ENCODE measurements at places on chromosomes 2 and 18.

DNA sequence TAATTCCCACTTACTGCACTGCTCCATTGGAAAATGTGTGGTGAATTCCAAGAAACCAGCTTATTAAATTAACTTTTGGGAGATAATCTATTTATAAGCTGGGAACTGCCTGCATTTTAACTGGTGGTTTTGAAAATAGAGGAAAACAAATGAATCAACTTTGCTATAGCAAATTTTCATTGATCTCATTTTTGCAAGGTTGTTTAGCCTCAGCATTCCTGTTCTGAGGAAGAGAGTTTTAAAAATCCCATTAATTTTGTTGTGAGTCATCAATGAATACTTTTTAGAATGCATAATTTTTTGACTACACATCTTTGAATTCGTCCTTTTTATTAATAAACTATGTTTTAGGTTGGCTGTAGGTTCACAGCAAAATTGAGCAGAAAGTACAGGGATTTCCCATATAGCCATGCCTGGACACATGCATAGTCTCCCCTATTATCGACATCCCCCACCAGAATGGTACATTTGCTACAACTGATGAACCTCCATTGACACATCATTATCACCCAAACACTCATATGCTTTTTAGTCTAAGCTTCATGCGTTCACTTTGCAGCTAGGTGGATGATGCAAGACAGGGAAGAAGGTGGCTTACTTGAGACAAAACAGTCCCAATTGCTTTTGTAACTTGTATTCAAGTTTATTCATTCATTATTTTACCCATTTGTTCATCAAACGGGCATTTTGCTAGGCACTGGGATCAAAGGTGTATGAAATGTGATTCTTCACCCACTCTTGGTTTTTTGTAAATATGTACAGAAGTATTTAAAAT lies 106.9 kb downstream of the ZNF521 start:
- no peak for DNase-seq

GRCh38 chr2:50613161-50613560 lies 418.8 kb downstream of the NRXN1 start:
- DNase-seq: no peak

DNA sequence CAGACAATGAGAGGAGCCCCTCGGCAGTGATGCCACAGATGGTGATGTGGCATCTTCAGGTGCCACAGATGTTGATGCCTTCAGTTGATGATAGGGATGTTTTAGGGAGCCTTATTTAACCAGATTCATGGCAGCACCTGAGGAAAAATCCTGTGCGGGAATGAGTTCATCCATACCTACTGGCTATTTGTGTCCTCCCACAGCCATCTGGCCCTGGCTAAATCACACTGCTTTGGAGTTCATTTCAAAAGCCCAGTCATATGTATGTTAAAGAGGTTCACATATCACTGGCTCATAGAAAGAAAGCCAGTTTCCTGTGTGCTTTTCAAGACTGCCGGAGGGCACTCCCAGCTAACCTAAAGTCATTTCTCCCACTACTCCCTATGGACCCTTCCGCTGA lies 131.3 kb downstream of the MCFD2 start:
- no peak for DNase-seq

DNA sequence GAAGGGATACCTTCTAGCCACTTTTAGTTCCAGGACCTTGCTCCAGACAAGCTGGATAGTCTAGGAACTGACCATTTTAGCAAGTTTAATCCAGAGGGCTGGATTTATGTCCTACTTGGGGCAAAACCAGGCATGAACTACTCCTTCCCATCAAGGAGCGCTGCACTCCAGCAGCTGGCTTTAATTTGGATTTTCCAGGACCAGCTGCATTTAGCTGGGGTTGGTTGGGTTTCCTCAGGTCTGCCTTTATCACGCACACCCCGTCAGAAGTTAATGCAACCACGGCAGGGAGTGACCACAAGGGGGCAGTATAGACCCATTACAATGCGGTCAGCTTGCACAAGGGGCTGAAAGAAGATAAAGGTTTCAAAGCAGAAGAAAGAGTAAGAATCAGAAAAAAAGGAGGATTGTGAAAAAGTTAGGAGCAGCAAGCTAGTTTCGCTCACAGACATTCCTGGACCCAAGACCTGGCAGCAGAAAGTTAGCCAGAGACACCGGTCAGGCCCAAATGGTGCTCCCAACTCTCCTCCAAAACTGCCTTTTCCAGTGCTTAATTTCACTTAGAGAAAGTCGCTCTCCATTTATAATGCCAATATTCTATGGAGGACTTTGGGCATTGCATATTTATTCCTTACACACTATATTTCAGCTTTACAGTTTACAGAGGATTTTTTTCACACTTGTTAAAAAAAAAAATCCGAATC lies 40.1 kb downstream of the SLC4A1AP start:
- peak; percentile 90 for DNase-seq

DNA sequence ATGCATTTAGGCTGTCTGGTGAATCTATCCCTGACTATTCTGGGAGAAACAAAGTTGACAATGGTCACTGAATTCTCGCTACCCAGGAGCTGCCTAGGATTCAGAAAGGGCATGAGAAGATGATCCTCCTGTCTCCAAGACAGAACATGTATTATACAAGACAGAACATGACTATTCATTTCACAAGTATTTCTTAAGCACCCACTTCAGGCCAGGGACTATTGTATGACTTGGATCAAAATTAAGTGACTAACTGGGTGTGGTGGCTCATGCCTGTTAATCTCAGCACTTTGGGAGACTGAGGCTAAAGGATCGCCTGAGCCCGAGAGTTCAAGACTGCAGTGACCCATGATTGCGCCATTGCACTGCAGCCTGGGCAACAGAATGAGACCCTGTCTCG lies 235.8 kb upstream of the RAB12 start:
- DNase-seq: no peak

- no peak for DNase-seq
These were observed 50.6 kb downstream of the TTC21B start for GRCh38 chr2:165902934-165903333.

GRCh38 chr2:200693836-200694470 lies 108.1 kb downstream of the AOX1 start:
- no peak for DNase-seq

DNA sequence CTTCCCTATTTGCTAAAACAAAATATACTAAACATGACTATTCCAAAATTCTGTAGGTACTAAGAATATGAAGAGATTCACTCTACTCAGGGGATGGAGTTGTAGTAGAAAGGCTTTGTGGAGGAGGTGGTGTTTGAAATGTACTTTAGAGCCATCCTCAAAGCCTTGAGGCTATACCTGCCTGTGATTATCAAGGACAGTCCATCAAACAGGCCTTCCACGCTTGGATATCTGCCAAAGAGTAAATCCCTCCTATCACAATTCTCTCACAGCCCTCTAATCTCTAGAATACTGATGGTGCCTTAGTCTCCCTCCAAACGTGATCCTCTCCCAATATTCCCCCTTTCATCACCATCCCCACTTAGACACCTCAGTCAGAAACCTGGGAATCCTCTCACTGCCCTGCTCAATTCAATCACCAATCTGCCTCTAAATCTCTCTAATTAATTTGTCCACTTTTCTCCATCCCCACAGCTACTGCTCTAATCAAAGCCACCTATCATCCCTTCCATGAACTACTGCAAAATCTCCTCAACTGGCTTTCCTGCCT lies 13.1 kb downstream of the SOS1 start:
- DNase-seq: no peak

DNA sequence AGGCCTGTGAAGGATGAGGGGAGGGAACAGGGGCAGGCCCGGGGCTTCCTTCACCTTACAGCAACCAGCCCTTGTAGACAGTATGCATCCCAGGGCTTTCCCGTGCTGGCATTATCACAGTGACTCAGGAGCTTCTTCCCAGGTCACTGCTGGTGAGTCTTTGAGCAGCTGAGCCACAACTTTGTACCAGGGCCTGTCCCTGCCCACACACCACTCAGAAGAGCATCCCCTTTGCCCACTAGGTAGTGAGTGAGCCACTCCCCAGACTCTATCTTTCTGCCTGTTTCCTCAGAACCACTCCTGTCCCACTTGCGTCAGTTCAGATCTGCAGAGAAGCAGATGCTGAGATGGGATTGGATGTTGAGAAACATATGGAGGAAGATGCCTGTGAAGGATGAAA lies 69.6 kb upstream of the ALPP start:
- no peak for DNase-seq

DNA sequence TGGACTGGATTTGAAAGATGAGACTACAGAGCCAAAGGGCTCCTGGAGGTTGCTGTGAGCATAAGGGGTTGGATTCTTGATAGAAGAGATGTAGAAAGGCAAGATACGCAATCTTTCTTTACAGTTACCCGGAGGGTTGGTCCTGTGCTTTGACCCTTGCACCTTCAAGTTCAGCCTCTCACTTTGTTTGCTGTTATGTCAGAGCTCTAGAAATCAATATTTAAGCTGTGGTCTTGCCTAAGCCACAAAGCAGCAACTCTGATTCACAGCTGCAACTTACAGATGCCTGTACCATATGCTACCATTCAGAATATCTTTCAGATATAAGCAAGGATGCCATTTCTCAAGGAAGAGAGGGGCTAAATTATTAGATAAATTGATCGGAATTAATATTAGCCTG lies 943.1 kb upstream of the LRRTM1 start:
- no peak for DNase-seq

- DNase-seq: no peak
These were observed 148.5 kb upstream of the SATB2 start for GRCh38 chr2:199606193-199606780.

DNA sequence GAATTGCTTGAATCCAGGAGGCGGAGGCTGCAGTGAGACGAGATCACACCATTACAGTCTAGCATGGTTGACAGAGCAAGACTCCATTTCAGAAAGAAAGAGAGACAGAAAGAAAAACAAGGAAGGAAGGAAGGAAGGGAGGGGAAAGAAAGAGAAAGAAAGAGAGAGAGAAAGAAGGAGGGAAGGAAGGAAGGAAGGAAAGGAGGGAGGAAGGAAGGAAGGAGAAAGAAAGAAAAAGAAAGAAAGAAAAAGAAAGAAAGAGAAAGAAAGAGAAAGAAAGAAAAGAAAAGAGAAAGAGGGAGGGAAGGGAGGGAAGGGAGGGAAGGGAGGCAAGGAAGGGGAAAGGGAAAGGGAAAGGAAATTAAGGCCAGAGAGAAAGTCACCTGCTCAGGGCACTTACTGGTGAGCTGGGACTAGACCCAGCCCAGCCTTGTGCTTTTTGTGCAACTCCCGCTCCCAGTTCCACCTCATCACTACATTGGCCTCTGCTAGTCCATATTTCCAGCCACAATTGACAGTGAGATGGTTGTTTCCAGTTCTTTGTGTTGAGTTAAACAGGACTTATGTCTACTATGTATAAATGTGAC lies 35.7 kb downstream of the MOGAT1 start:
- DNase-seq: no peak

DNA sequence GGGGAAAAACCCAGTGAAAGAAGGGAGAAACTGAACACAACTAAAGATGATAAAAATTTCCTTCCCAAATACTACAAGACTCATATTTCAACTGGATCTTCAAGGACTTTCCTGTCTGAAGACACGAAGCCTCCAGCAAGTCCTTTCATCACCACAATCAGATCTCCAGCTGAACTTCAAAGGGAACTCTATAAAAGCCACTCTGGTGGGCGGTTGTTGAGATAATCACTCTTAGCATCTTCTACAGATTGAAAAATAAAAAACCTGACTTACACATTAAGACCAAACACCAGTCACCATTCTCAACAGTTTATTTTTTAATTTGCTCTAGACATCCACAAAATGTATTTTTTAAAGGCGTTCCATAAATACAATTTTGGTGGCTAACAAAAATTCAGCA lies 4.4 kb downstream of the REV1 start:
- DNase-seq: no peak

- no peak for DNase-seq
These were observed 1096.8 kb upstream of the ACVR2A start for GRCh38 chr2:146748046-146748445.

GRCh38 chr2:168086851-168087250 lies 160.5 kb downstream of the STK39 start:
- no peak for DNase-seq

DNA sequence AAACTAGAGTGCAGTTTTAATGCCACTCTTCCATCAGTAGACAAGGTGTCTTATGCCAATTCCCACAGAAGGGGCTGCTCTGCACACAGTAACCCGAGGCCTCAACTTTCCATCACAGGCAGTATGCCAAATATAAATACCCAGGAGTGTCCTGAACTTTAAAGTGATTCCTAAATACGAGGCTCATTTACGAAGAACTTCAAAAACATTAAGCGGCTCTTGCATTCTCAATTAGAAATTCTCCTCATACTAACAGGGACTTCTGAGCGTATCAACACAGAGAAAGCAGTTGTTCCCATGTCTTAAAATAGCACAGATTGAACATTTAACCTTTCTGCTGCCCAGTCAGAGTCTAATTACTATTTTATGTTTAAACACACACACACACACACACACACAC lies 638.6 kb downstream of the ERBB4 start:
- DNase-seq: no peak

GRCh38 chr2:16255120-16255519 lies 314.8 kb downstream of the MYCN start:
- DNase-seq: no peak

DNA sequence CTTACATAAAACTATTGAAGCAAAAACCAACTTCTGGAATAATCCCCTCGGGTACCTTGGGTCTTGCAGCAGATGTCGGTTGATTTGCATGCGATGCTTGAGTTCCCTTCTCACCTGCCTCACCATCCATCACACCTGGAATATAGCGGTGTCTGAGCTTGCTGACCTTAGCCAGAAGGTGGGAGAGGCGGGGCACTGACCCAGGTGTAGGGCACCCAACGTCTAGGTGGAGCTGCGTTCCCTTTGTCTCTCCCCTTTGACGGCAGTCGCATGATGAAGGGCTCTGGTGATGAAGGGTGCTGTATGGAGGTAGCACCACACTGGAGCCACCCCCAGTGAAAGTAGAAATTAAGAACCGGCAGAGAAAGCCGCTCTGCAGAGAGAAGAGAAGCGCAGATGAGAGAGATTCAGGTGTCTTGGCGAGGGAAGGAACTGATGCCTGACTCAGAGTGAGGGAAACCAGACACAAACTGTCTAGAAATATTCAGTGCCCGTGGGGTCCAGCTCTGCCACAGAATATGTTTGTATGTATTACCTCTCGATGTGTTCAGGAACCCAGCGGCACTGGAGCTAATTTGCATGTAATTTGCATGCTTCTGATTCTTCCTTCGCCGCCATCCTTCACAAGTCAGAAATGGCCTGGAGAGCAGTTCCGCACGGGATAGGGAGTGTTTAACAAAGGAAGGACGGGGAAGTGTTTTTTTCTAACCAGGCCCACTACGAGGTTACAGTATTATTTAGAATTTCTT lies 19.4 kb upstream of the MBP start:
- no peak for DNase-seq

GRCh38 chr2:153476816-153477635 lies 1.5 kb downstream of the RPRM start:
- DNase-seq: peak; percentile 25

DNA sequence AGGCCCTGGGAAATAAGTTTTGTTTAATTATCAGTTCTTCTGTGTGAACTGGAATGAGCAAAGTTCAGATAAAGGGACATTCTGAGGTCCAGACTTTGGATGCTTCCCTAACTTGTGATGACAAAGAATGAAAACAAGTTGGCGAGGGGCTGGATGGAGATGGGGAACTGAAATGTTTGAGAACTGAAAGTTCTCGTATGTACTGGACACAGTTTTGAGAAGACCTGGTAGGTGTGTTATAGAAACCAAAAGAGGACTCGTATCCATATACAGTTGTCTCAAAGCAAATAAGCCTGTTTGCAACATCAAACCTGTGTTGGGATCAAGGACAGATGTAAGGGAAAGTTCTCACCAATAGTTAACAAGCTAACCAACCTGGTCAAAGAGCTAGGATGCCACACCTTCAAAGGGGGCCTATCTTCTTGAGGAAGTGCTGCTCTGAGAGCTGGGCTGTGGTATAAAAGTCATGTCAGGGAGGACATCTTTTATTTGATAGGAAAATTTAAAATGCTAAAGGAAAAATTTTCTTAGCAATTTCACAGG lies at the start of gene UPP2:
Gene UPP2, plus strand, starts transcription at position 493 of the 543 bp plus-strand sequence. CDS start 188 bp downstream, outside the sequence.
- DNase-seq: no peak

GRCh38 chr2:3265981-3266924 lies 111.4 kb downstream of the EIPR1 start:
- no peak for DNase-seq

Measured in right hindlimb (tissue), 1 donor.